ENCODE measurements at places on chromosomes 2 and 18.

DNA sequence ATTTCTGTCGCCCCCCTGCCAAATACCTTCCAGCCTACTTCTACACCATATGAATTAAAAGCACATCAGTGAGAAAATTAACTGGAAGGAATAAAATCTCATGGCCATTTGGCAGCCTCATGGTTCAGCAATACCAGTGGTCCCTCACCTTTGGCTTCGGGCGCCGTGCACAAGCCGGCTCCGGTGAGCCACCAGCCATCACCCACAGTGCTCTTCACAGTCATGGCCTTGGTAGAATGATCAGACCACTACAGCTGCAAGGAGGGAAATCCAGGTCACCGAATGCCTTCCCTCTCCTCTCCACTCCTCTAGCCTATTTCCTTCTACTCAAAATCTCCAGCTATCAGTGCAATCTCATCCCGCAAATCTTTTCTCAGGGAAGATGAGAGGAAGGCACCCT lies 239.1 kb downstream of the C1D start:
- no peak for DNase-seq

- DNase-seq = no peak
Measured at GRCh38 chr2:129248198-129248597, 731.3 kb upstream of the RAB6C start.

GRCh38 chr2:173511942-173512341 lies 157.3 kb downstream of the CDCA7 start:
- DNase-seq = no peak

GRCh38 chr2:66901344-66901743 lies 466.4 kb downstream of the MEIS1 start:
- DNase-seq = no peak

- no peak for DNase-seq
Measured at GRCh38 chr2:157443795-157444640, at the start of gene CYTIP. Gene CYTIP, minus strand, starts transcription at chr2:157444089. Its CDS starts 69 bp downstream, at chr2:157444020.

Data from stimulated activated CD4-positive, alpha-beta T cell treated with anti-CD3 and anti-CD28 coated beads, Interleukin-12 subunit alpha, Interleukin-12 subunit beta, amount 100 ng/mL, for 24 hours (primary cell).